Activated T-helper 2 cell treated with anti-CD3 and anti-CD28 coated beads, Interferon-gamma antibody, Interleukin-2, Interleukin-4, amounts not matched to agents 10 μg/mL and 5 μg/mL and 100 μg/mL, durations not matched to agents 14 hours and 24 hours and 36 hours (primary cell): ENCODE measurements at places on chromosomes 4 and X. TPM values are rescaled to one million over a fixed set of nuclear protein-coding genes. Genes with fewer than 3 reads are reported as not detected.

GRCh38 chr4:22730021-22730420 is 37.3 kb downstream of the GBA3 start:
- H3K4me3 ChIP-seq, result no peak overlapping the region
- H3K36me3 ChIP-seq, result no peaks in the 10 kb centered on the region
- no peak overlapping the region for H3K27ac ChIP-seq
- peaks cover 17% of the 10 kb centered on the region for H3K4me1 ChIP-seq

GRCh38 chr4:149999485-150000074 is 78.7 kb upstream of the DCLK2 start:
- peaks cover 14% of the 10 kb centered on the region for H3K27me3 ChIP-seq
- H3K27ac ChIP-seq, result no peak overlapping the region
- no peak overlapping the region for H3K4me3 ChIP-seq

DNA sequence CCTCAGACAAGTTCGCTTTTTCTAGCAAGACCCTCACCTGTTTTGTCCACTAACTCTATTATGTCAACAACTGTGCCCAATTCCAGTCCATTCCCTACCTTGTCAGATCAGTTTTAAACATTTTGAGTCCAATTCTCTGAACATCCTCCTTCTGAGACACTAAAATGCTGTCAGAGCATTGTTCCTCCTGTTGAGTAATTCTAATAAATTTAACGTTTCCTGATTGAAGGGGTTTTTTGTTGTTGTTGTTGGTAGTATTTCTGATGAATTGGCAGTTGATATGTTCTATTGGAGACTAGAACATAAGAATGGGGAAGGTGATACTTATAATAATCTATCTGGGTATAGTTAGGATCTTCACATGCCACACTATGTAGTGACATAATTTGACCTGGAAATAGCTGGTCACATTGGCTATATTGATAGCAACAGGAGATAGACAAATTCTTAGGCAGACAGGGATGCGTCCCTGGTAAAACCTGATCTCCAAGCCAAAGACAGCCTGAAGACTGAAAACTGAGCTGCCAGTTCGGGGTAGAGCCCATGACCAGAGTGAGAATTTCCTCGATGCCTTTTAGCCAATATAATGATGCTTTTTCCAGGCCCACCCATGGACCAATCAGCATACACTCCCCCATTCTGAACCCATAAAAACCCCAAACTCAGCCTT is 12.4 kb upstream of the CXCL2 start:
- no peak overlapping the region for H3K27ac ChIP-seq
- no peaks in the 10 kb centered on the region for H3K36me3 ChIP-seq
- H3K4me3 ChIP-seq, result no peak overlapping the region
- H3K27me3 ChIP-seq, result peaks cover 3% of the 10 kb centered on the region

- H3K27ac ChIP-seq, result no peak overlapping the region
- no peaks in the 10 kb centered on the region for H3K4me1 ChIP-seq
These were observed 64.5 kb upstream of the FRAS1 start for GRCh38 chr4:77992581-77992980.

GRCh38 chr4:132860976-132861375 is 288.1 kb upstream of the PCDH10 start:
- DNase-seq, result no peak
- H3K27me3 ChIP-seq, result no peaks in the 10 kb centered on the region
- no peak overlapping the region for H3K4me3 ChIP-seq
- H3K36me3 ChIP-seq, result no peaks in the 10 kb centered on the region

DNA sequence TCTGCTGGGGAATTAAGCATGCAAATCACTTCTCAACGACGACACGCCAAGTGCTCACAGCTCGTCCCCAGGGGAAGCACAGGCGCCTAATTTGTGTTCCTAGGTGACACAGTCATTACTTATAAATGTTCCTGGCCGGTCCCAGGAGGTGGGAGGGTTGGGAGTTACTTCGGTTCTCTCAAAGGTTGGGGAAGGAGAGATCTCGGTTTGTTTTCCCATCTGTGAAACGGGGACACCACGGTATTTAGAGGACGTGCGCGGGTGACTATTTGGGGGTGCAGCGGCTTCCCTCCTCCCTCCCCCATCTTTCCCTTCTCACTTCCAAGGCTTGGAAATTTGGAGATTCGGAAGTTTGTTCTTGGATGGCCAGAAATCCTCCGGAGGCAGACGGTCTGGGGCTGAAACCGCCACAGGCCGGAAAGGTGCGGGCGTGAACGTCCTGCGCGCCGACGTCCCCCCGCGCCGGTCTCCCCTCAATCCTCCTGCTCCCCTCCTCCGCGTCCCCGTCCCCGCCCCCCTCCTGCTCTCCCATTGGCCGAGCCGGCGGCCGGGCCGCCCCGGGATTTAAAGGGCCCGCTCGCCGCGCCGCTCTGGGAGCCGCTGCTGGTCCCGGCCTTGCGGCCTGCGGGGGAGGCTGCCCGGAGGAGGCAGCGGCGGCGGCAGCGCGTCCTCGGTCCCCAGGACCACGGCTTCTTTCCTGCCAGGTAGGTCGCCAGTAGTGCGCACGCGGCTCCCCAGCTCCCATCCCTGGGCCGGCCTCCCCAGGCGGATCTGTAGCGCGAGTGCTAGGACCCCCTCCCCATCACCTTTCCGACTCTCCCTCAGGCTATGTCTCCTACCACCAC is at the start of gene PORCN:
PORCN (plus strand) TSS at position 593 of the 845 bp plus-strand sequence. CDS start 829 bp downstream, outside the sequence.
- no peaks in the 10 kb centered on the region for H3K27me3 ChIP-seq
- peaks cover 12% of the 10 kb centered on the region for H3K36me3 ChIP-seq
- H3K4me1 ChIP-seq, result peaks cover 22% of the 10 kb centered on the region
- peak within 1 kb of the TSS; percentile 93 for H3K4me3 ChIP-seq
- peak; percentile 71 for DNase-seq

- peaks cover 30% of the 10 kb centered on the region for H3K4me1 ChIP-seq
- no peaks in the 10 kb centered on the region for H3K27me3 ChIP-seq
- H3K4me3 ChIP-seq, result peak overlapping the region; percentile 82
- H3K36me3 ChIP-seq, result peaks cover 3% of the 10 kb centered on the region
- DNase-seq, result no peak
- peak overlapping the region; percentile 72 for H3K27ac ChIP-seq
These were observed 409 bp upstream of the MPP1 start for GRCh38 chrX:154805696-154806091.

DNA sequence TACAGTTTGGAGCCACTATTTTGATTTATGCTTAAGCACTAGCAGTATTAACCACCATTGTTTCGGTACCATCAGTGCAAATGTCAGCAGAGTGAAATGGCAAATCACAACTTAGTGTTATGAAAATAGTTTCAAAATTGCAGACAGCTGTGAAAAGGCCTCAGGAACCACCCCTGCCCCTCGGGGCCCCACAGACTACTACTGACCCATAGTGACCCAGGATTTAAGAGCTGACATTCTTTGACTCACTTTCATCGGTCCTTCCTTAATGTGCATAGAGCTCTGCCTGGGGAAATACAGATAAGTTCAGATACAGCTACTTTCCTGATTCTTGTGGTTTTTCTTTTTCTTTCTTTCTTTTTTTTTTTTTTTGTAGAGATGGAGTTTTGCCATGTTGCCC is 3.3 kb upstream of the BBS7 start:
- no peak for DNase-seq
- H3K27ac ChIP-seq, result no peak overlapping the region
- peaks cover 15% of the 10 kb centered on the region for H3K4me1 ChIP-seq

DNA sequence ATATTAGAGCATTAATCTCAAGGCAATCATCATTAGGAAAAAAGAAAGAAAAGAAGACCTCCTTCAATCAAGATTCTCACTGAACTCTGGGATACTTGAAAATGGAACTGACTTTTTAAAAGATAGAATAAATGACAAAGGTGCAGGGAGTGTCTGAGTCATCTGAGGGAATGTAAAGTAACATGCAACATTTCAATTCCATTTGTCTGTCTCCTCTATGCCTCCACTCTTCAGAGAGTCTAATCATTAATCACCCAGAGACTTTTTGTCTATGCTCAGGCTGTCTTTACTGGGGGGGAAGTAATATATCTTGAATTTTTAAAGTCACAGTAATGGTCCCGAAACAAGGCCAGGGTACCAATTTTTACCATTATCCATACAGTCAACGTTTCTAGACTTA is 55.0 kb upstream of the PACRGL start:
- no peak for DNase-seq
- no peak overlapping the region for H3K4me3 ChIP-seq
- H3K27me3 ChIP-seq, result no peaks in the 10 kb centered on the region
- no peak overlapping the region for H3K27ac ChIP-seq
- no peaks in the 10 kb centered on the region for H3K36me3 ChIP-seq

DNA sequence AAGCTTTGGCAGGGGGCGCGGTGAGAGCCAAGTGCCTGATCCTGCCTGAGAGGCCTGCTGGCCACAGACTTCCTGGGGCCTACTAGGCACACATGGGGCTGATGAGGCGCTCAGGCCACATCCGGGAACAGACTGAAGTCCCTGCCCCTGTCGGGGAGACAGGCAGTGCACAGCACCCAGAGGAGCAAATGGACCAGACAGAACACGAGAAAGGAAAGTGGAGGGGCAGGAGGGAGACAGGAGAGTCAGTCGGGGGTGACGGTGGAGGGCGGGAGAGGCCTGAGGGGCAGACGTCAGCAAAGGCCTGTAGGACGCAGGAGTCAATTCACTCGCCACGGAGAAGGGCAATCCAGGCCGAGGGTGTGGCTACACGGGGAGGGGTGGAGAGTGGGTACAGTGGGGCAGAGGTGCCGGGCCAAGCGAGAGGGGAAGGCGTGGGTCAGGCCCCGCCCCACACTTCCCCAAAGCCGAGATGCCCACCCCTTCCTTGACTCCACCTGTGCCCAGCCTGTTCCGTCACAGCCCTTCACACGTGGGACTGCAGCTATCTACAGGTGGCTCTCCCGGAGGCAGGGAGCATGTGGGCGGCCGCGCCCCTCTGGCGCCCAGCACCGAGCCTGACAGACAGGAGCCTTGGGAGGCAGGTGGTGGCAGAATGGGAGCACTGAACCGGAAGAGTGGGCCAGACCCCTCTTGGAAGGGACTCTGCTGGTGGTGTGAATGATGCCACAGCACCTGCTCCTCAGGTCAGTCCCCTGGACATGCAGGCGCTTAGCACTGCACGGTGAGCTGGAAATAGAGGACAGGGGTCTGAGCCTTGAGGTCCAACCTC is 20.5 kb downstream of the NOP14 start:
- peaks cover 90% of the 10 kb centered on the region for H3K36me3 ChIP-seq
- H3K27me3 ChIP-seq, result no peaks in the 10 kb centered on the region
- H3K27ac ChIP-seq, result peak overlapping the region; percentile 84
- DNase-seq, result no peak
- peaks cover 23% of the 10 kb centered on the region for H3K4me1 ChIP-seq

DNA sequence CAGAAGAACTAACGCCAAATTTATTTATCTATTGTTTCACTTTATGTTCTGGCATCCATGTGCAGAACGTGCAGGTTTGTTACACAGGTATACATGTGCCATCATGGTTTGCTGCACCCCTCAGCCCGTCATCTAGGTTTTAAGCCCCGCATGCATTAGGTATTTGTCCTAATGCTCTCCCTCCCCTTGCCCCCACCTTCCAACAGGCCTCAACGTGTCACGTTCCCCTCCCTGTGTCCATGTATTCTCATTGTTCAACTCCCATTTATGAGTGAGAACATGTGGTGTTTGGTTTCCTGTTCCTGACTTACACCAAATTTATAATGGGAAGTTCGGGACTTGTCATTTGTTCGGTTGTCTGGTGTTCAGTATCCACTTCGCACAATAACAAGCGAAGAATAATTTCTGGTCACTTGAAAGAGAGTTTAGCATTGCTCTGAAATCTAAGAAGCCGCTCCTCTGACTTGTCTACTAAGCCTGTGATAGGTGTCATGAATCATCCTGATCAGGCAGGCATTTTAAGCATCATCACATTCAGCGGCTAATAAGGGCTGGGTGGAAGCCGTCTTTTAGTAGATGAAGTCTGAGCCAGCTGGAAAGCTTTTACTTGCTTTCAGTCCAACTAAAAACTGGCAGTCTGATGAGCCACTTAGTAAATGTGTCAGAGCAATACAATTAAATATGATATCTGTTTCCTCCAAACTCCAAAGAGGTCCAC is 1065.7 kb upstream of the PABPC4L start:
- H3K4me3 ChIP-seq, result no peak overlapping the region
- no peak overlapping the region for H3K27ac ChIP-seq
- no peaks in the 10 kb centered on the region for H3K4me1 ChIP-seq
- DNase-seq, result no peak

GRCh38 chr4:108035691-108036090 is 46.0 kb downstream of the HADH start:
- H3K27me3 ChIP-seq, result no peaks in the 10 kb centered on the region
- peak overlapping the region; percentile 37 for H3K4me3 ChIP-seq

DNA sequence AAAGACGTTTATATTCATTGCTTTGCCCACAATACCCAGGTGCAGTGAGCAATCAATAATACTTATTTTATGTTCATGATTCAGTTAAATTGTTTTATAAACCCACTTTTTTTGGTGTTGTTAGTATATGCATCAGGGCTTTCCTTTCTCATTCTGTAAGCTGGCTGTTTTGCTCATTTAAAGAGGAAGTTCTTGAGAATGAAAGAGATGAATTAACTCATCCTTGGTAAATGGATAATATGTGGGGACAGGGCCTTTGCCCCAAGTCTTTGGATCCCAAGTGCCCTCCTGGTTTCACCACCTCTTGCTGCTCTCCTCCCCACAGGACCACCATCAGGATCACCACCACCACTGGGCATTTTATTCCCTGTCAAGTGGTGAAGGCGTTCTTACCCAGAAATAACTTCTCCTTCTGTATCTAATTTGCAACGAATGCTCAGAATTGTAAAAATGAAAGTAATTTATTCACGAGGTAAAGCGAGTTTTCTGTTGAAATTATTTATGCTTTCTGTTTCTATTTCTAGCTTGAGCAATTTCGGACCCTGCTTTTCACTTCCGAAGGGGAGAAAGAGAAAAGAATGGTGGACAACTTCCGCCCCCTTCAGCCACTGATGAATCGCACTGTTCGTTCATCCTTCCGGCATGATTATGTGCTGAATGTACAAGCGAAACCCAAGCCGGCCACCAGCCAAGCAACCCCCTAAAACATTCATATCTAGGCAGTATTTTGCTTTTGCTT is 8.2 kb upstream of the ZRSR2 start:
- peaks cover 9% of the 10 kb centered on the region for H3K4me1 ChIP-seq
- no peak for DNase-seq
- peaks cover 16% of the 10 kb centered on the region for H3K36me3 ChIP-seq
- no peaks in the 10 kb centered on the region for H3K27me3 ChIP-seq

GRCh38 chr4:8906668-8906970 is 35.0 kb upstream of the HMX1 start:
- no peak overlapping the region for H3K27ac ChIP-seq
- no peaks in the 10 kb centered on the region for H3K27me3 ChIP-seq
- no peaks in the 10 kb centered on the region for H3K4me1 ChIP-seq
- H3K36me3 ChIP-seq, result no peaks in the 10 kb centered on the region

- H3K27me3 ChIP-seq, result peaks cover 22% of the 10 kb centered on the region
- DNase-seq, result no peak
- no peaks in the 10 kb centered on the region for H3K4me1 ChIP-seq
- no peak overlapping the region for H3K27ac ChIP-seq
These were observed 13.2 kb upstream of the SHOX start for GRCh38 chrX:617401-617800.

- no peak overlapping the region for H3K4me3 ChIP-seq
- peaks cover 4% of the 10 kb centered on the region for H3K36me3 ChIP-seq
- H3K27ac ChIP-seq, result no peak overlapping the region
- peaks cover 4% of the 10 kb centered on the region for H3K4me1 ChIP-seq
- no peak for DNase-seq
These were observed 78.8 kb upstream of the LEF1 start for GRCh38 chr4:108247387-108248049.

GRCh38 chrX:23317799-23318724 is 16.6 kb upstream of the PTCHD1 start:
- no peaks in the 10 kb centered on the region for H3K27me3 ChIP-seq
- no peaks in the 10 kb centered on the region for H3K4me1 ChIP-seq
- DNase-seq, result no peak

TCP11X2 gene
- total RNA-seq, result not detected in 2 replicates

F9 gene
- total RNA-seq, result not detected in 2 replicates

HOPX gene
- total RNA-seq, result 58.8 and 60.2 TPM in 2 replicates

AADAT gene
- not detected in 2 replicates for total RNA-seq

CYSLTR1 gene
- total RNA-seq, result 9.7 and 10.2 TPM in 2 replicates

TBC1D8B gene
- total RNA-seq, result 0.43 and 0.46 TPM in 2 replicates

PRR32 gene
- not detected in 2 replicates for total RNA-seq

FGG gene
- not detected in 2 replicates for total RNA-seq

ARHGAP6 gene
- total RNA-seq, result not detected in 2 replicates

FGFBP1 gene
- total RNA-seq, result not detected in 2 replicates

RNF212 gene
- 0.62 and 0.85 TPM in 2 replicates for total RNA-seq
